Stomach (tissue), 19 donors: ENCODE measurements at places on chromosomes 5 and 9. TPM values are rescaled to one million over a fixed set of nuclear protein-coding genes. Genes with fewer than 3 reads are reported as not detected.

- peaks cover 37% of the 10 kb centered on the region for H3K36me3 ChIP-seq
- no peak overlapping the region for H3K4me3 ChIP-seq
- no peak overlapping the region for H3K27ac ChIP-seq
- H3K4me1 ChIP-seq: no peaks in the 10 kb centered on the region
Observed at GRCh38 chr5:96763026-96763425, 44.7 kb downstream of the ERAP1 start.

The PTPA gene
- total RNA-seq: 12.3 TPM

- H3K27ac ChIP-seq: no peak overlapping the region
- no peak for DNase-seq
- no peaks in the 10 kb centered on the region for H3K27me3 ChIP-seq
- H3K4me1 ChIP-seq: peaks cover 6% of the 10 kb centered on the region
Observed at GRCh38 chr5:67730917-67731474, 484.6 kb upstream of the PIK3R1 start.

DNA sequence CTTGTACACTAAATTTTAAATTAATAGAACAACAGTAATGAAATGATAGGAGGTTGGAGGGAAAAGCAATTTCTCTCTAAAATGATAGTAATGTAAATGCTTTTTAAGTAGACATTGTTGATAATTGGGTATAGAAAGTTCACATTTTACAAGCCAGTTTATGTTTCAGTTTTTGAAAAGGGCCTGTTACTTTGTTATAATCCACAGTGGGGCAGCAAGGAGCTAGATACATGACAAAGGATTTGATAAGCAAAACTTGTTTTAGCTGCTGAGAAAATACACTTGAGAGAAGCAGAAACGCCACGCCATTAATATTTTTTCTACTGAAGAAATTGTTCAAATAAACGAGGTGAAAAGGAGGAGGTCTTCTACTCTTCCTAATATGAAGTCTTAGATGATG is 30.2 kb downstream of the SREK1 start:
- no peak for DNase-seq
- no peaks in the 10 kb centered on the region for H3K4me1 ChIP-seq
- no peaks in the 10 kb centered on the region for H3K27me3 ChIP-seq
- H3K36me3 ChIP-seq: peaks cover 95% of the 10 kb centered on the region
- no peak overlapping the region for H3K27ac ChIP-seq
- H3K4me3 ChIP-seq: no peak overlapping the region

The SLC27A6 gene
- total RNA-seq: 2.8 TPM

The STXBP1 gene
- 20.4 TPM for total RNA-seq

The CD180 gene
- total RNA-seq: under 0.01 TPM

The IL33 gene
- 189 TPM for total RNA-seq

DNA sequence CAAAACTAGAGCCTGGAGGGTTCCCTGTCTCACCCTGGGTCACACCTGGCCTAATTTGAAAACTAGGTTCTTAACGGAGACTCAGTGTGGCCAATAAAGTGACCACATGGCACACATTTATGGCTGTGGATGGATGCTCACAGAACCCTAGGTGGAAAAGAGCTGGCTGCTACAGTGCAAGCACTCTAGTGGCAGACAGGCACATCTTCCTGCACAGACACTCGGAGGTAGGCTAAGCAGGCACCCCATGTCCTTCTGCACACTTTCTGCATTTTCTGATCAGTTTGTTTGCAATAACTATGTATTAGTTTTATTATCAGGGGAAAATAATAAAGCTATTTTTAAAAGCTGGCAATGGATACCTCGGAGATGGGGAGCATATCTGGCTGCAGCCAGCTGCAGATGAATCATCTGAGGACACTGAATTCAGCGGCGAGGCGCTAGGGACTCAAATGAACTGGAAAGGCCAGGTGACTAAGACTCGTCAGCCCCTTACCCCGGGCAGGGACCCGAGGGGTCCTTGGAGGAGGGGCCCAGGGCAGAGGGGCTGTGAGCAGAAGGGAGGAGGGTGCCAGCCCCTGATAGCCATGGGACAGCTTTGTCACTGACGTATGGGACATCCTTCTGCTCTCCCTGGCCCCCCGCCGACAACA is 96.2 kb downstream of the OLFM1 start:
- H3K36me3 ChIP-seq: no peaks in the 10 kb centered on the region
- H3K27ac ChIP-seq: no peak overlapping the region
- H3K27me3 ChIP-seq: peaks cover 18% of the 10 kb centered on the region
- DNase-seq: no peak
- no peaks in the 10 kb centered on the region for H3K4me1 ChIP-seq

GRCh38 chr5:137491121-137491520 is 8.0 kb downstream of the SPOCK1 start:
- no peak overlapping the region for H3K4me3 ChIP-seq
- H3K36me3 ChIP-seq: no peaks in the 10 kb centered on the region
- no peak overlapping the region for H3K27ac ChIP-seq
- H3K27me3 ChIP-seq: no peaks in the 10 kb centered on the region

- peaks cover 23% of the 10 kb centered on the region for H3K4me1 ChIP-seq
- DNase-seq: peak; percentile 59
- H3K36me3 ChIP-seq: no peaks in the 10 kb centered on the region
- H3K27me3 ChIP-seq: no peaks in the 10 kb centered on the region
Observed at GRCh38 chr5:57435701-57436134, 46.9 kb downstream of the ACTBL2 start.

DNA sequence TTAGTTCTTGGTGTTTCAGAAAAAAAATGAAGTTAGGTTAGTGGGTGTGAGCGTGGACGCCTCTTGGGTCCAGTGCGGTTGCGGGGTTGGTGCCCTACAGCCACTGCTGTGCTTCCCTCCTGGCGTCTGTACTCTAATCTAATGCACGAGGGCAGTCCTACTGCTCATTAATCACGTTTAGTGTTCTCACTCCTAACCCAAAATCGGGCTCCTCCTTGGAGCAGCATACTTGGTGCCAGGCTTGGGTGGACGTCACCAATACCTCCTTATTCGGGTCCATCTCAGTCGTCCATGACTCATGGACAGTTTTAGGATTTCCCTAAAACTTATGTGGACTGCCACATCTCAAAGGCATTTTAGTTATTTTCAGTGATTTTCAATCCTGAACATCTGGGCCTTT is 41.6 kb downstream of the TRIO start:
- no peak for DNase-seq
- H3K4me1 ChIP-seq: peaks cover 25% of the 10 kb centered on the region
- H3K27ac ChIP-seq: no peak overlapping the region
- H3K27me3 ChIP-seq: no peaks in the 10 kb centered on the region
- H3K4me3 ChIP-seq: peak overlapping the region; percentile 21

DNA sequence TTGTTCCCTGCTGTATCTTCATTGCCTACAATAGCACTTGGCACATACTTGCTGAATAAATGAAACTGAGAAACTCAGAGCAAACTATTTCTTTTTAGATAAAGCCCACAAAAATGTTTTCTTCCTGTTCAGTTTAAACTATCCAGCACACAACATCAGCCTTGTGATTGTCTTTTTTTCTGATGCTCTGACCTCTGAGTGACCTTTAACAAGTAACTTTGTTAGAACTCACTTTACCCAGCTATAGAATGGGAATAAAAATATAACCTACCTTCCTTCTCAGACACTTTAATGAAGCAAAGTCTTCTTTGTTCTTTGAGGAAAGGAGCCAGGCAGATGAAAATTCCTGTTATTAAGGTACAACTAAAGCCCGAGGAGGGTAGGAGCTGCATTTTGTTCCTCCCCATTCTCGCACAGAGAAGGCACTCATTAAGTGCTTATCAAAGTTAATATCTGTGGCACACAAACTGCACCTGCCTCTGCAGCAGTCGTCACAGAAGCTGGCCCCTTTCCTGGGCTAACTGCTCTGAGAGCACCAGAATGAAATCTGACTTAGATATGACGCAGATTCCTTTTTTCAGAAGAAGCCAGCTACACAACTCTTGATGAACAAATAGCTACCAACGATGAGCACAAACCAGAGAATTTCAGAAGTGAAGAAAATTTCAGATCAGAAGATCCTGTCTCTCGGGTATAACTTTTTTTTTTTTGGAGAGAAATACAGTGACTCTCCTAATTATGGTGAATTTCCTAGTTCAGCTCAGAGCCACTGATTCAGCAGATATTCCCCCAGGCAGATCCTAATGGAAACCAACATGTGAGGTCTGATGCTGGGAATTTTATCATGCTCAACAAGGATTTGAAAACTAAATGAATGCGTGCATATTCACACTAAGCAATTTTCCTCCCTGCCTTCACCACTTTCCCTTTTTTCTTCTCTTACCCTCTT is 31.0 kb upstream of the NR3C1 start:
- peak; percentile 28 for DNase-seq
- no peaks in the 10 kb centered on the region for H3K36me3 ChIP-seq
- H3K27me3 ChIP-seq: no peaks in the 10 kb centered on the region
- no peaks in the 10 kb centered on the region for H3K4me1 ChIP-seq

The PCDHGA4 gene
- 0.29 TPM for total RNA-seq

DNA sequence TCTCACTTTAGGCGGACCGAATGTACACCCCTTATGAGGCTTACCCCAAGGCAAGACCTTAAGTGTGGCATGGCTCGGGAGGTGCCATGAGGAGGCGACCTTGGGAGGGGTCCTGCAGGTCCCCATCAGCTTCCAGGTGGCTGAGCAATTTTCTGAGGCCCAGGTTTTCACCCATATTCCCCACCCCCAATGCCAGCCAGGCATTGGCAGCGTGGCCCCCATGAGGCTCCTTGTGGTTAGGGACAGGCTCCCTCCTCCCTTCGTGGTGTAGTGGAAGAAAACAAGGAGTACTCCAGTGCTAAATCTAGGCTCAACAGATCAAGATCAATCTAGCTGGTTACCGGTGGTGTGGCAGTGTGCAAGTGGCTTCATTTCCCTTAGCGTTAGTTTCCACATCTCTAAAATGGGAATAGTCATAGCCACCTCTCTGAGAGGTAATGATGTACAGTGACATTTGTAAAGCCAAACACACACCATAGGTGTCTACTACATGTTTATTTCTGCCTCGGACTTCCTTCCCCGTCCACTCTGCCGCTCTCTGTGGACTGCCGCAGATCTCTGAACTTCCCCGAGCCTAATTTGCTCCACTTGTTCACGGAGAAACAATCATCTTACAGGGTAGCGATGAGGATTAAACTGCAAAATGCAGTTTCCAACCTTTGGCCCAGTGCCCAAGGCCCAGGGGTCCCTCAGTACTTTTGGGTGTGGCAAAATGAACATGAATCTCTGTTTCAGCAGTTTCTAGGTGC is 8.4 kb downstream of the LHX2 start:
- H3K27ac ChIP-seq: no peak overlapping the region
- H3K27me3 ChIP-seq: peaks cover 69% of the 10 kb centered on the region
- peaks cover 19% of the 10 kb centered on the region for H3K4me1 ChIP-seq
- no peaks in the 10 kb centered on the region for H3K36me3 ChIP-seq

The INVS gene
- 41.9 TPM for total RNA-seq

- H3K27me3 ChIP-seq: no peaks in the 10 kb centered on the region
- H3K36me3 ChIP-seq: no peaks in the 10 kb centered on the region
- no peak overlapping the region for H3K4me3 ChIP-seq
- H3K4me1 ChIP-seq: no peaks in the 10 kb centered on the region
- no peak overlapping the region for H3K27ac ChIP-seq
Observed at GRCh38 chr5:154986151-154986550, 27.4 kb upstream of the KIF4B start.

DNA sequence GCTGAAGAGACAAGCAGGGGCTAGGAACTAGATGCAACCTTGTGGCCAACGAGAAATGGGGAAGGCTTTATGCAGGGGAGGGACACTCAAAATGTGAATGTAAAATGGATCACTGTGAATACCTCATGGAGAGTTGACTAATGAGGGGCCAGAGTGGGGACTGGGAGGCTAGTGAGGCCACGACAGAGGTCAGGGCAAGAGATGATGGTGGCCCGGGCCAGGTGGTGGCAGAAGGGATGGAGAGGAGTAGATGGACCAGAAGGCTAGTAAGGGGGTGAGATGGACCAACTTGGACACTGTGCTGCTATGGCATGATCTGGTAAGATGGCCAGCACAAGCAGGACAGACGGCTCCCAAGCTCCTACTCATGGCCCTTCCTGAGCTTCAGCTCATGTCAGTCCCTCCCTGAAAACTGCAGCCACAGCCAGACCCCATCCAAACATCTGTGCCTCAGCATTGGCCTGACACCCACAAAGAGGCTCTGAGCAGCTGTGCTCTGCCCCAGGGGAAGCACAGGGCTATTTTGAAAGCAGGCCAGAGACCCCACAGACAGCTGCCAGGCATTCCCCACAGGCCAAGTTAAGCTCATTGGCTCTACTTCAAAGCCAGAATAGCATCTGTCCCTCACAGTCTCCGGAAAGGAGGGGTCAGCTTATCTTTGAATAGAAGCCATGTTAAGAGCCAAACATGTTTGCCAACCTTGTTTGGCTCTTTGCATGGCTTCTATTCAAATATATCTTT is 22.1 kb downstream of the P4HA2 start:
- no peak overlapping the region for H3K4me3 ChIP-seq
- no peak for DNase-seq
- no peak overlapping the region for H3K27ac ChIP-seq
- H3K36me3 ChIP-seq: peaks cover 90% of the 10 kb centered on the region
- H3K4me1 ChIP-seq: no peaks in the 10 kb centered on the region

The PROB1 gene
- not detected for total RNA-seq

- peak overlapping the region; percentile 41 for H3K4me3 ChIP-seq
- H3K27ac ChIP-seq: no peak overlapping the region
- no peaks in the 10 kb centered on the region for H3K36me3 ChIP-seq
- DNase-seq: no peak
- peaks cover 16% of the 10 kb centered on the region for H3K27me3 ChIP-seq
Observed at GRCh38 chr9:137406085-137406760, 16.7 kb downstream of the EXD3 start.

GRCh38 chr9:687994-688393 is 153.5 kb upstream of the DMRT1 start:
- H3K27me3 ChIP-seq: no peaks in the 10 kb centered on the region
- no peak overlapping the region for H3K4me3 ChIP-seq
- DNase-seq: no peak
- peaks cover 54% of the 10 kb centered on the region for H3K4me1 ChIP-seq
- H3K27ac ChIP-seq: peak overlapping the region; percentile 8

DNA sequence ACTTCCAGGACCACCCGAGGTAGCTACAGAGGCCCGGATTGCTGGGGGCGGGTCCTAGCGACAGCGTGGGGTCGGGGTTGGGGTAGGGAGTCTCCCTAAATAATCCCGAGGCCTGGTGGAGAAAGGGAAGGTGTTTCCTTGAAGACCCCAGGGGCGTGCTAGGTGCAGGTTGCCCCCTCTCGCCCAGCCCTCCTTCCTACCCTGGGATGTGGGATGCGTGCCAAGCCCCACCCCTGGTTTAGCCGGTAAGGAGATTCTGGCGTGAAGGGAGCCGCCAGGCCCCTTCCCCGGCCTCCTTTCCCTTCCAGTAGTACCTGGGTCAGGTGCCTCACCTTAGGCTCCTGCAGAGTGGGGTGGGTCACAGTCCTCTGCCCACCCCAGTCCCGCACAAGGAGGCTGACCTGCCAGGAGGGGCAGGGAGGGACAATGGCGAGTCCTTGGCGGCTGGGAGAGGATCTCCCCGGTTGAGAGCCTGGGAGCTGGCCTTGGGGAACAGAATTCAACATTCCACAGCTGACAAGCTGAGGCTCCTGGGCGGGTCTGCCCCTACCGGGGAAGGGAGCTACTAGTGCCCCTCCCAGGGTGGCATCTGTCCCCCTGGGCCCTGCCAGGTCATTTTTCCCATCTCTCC is 674 bp downstream of the TSPAN17 start:
- H3K27me3 ChIP-seq: no peaks in the 10 kb centered on the region
- DNase-seq: peak; percentile 86
- peak overlapping the region; percentile 76 for H3K27ac ChIP-seq
- peaks cover 52% of the 10 kb centered on the region for H3K4me1 ChIP-seq
- no peaks in the 10 kb centered on the region for H3K36me3 ChIP-seq
